Stimulated activated CD8-positive, alpha-beta memory T cell treated with anti-CD3 and anti-CD28 coated beads, Interleukin-4, amount 100 ng/mL, for 1 hour (primary cell): ENCODE measurements at places on chromosomes 4 and X.

DNA sequence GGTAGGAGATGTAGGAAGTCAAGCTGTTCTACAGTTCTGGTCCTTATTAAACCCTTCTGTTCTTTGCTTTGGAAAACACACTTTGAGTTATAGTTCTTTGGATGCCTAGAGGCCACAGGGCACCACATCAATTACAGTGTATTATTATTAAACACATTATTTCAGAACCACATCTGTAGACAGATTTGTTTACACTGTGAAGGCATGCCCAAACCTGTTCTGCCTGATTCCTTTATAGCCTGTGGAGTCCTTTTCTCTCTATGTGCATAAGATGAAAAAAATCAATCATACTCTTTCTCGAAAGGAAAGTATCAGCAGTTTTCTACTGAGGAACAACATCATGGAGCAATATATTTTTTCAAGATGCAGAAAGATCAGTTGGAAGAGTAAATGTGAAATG is 371.3 kb upstream of the INTU start:
- no peak for DNase-seq

DNA sequence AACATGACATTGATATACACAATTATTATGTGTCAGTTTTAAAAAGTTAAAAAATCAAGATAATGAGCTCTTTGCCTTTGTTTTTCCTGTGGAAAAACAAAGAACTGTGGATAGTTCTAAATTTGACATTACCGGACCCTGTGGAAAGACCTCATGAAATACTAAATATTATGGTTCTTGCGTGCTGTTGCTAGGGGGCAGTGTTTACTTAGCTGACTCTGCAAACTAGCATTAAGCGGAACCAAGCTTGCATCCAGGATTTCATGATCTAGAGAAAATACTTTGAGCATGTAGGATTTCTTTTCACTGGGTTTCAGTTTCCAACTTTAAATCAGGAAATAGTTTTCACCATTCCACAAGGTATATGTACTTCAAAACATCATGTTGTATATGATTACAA is 33.6 kb downstream of the CLCN4 start:
- no peak for DNase-seq

DNA sequence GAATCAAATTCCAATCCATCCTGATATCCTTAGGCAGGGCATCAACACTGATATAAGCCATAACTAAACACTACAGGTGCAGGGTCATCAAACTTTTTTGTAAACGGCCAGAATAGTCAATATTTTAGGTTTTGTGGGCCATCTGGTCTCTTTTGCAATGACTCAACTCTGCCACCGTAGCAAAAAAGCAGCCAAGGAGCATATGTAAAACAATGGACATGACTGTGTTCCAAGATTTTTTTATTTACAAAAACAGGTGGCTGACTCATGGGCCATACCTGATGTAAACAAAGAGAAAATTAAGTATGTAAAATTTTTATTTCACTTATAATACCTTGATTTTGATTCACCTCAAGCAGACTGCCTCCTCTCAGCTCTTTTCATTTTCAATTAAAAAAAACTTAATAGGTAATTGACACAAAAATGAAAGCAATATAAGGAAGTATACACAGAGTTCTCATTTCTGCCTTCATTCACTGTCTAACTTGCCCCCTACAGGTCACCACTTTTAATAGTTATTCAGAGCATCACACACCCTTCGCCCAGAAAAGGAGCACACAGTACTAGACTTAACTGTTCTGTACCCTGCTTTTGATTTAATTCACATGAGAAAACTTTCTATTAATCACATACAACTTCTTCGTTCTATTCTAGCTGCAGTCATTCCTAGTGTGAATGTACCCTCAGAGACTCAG is 35.3 kb upstream of the GPM6B start:
- no peak for DNase-seq

- DNase-seq, result no peak
Measured at GRCh38 chrX:118632862-118633261, 94.5 kb upstream of the IL13RA1 start.

DNA sequence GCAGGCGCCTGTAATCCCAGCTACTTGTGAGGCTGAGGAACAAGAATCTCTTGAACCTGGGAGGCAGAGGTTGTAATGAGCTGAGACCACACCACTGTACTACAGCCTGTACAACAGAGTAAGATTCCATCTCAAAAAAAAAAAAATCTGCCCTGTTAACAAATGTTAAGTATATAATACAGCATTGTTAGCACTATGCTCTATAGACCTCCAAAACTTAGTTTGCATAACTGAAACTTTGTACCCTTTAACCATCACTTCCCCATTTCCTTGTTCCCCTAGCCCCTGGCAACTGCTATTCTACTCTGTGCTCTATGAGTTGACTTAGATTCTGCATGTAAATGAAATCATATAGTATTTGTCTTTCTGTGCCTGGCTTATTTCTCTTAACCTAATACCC is 76.7 kb downstream of the TAB3 start:
- no peak for DNase-seq

- DNase-seq, result no peak
Measured at GRCh38 chr4:120853161-120853935, 69.2 kb downstream of the PRDM5 start.

GRCh38 chr4:38056011-38056685 is 96.0 kb downstream of the PTTG2 start:
- no peak for DNase-seq

DNA sequence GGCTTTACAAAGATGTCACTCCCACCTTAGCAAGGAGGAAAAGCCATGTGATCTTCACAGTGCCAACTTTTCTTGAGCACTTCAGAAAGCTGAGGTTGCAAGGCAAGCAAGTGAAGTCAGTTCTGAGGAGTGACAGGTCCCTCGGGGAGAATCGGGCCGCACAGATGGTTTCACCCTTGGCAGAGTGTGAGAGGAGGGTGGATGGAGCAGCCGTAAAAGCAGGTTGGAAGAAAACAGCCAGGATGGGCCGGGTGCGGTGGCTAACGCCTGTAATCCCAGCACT is 43.6 kb upstream of the TLR3 start:
- no peak for DNase-seq

DNA sequence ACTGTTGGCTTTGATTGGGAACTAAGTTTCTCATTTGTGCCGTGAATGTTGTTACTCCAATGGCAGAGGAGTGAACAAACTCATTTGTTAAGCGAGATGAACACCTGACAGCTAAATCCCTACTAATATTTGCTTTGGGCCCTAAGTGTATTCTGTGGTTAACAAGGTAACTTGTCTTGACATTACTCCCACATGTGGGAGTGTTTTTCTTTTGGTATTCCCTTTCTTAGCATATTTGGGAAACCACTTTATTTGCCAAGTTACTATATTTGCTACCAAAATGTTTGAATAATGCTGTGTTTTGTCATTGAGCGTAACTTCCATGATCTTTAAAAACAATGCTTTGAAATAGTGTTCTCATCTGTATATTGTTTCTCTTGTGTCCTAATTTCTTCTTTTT is 82.5 kb downstream of the ARHGAP10 start:
- no peak for DNase-seq

DNA sequence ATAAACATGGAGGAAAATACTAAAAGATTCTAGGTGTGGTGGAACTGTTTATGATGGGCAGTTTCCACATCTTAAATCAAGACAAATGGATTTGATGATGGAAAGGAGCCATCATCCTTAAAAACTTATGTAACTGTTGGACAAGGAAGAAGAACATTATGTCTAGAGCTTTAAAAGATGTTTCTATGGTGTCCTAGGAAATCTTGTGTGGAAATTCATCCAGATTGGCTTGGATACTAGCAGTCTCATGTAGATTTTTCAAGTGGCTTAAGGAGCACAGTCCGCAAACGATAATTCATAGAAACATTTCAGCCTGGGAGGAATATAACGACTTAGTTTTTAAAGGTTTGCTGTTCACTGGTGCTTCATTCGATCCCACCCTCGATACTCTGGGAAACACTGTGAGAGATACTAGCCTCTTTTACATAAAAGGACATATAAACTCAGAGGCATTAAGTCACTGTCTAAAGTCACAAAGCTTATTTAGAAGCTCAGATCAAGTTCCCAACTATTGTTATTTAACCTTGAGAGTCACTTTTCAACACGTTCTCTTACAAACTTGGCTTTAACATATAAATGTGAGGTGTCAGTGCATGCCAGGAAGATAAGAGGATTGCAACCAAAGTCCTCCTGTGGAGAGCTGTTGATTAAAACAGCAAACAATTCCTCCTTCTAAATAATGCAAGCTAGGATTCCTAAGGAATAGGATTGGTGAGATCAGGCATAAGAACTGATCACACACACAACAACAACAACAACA is 135.7 kb upstream of the SCML1 start:
- no peak for DNase-seq

- no peak for DNase-seq
Measured at GRCh38 chr4:84648178-84648577, 65.3 kb downstream of the CDS1 start.

- DNase-seq, result no peak
Measured at GRCh38 chr4:83208371-83209365, 75.9 kb downstream of the COQ2 start.

GRCh38 chr4:183241322-183241640 is 78.8 kb downstream of the CLDN22 start:
- DNase-seq, result no peak

DNA sequence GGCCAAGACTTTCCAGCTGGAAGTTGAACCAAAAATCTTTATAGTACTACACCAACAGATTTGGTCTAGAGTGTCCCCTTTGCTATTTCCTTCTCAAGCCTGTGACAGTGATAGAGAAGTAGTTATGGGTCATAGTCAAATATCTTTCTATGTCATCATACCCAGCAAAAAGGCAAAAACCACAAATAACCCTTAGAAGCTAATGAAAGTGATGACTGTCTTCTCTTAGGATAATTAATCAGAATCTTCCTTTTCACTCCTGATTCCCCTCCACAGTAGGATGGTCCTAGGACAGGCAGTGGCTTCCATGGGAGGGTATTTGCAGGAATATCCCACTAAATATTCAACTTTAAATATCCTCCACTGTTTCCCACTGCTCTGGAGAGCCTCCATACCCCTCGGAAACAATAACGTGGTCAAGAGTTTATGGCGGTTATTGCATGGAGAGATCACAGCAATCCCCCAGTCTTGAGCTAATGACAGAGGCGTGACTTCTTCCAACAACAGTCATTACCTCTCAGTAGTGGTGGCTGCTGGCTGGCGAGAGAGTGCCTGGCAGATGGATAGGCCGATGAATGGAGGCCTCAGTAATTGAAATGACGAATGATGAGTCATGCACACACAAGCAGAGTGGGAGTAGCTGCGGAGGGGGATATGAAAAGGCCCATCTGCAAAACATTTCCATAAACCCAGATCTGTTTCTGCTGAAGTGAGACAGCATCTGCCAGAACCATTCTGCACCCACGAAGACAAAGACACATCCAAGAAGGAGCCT is 154.9 kb downstream of the STK32B start:
- no peak for DNase-seq
